ENCODE measurements at places on chromosomes 5 and 9.

- DNase-seq = no peak
Measured at GRCh38 chr5:21709770-21710169, 1143.4 kb downstream of the CDH12 start.

DNA sequence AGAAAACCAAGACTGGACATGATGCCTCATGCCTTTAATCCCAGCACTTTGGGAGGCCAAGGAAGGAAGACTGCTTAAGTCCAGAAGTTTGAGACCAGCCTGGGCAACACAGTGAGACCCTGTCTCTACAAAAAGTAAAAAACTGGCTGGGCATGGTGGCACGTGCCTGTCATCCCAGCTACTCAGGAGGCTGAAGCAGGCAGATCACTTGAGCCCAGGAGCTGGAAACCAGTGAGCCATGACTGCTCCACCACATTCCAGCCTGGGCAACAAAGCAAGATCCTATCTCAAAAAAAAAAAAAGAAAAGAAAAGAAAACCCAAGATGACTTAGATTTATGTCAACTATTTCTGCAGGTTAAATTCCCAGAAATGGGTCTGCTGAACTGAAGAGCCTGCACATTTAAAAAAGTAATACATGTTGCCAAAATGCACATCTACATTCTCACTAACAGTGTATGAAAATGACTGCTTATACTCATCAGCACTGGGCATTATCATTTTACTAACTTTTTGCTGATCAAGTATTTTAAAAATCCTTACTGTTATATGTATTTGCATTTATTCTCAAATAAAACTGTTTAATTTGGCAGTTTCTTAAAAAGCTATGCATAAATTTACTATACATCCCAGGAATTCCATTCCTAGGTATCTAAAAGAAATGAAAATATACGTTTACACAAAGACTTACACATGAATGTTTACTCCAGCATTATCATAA lies 14.3 kb downstream of the ERMP1 start:
- DNase-seq = no peak

- DNase-seq = no peak
Measured at GRCh38 chr9:81397481-81398381, 291.6 kb downstream of the TLE1 start.

- no peak for DNase-seq
Measured at GRCh38 chr5:99795031-99795430, 740.1 kb upstream of the FAM174A start.

DNA sequence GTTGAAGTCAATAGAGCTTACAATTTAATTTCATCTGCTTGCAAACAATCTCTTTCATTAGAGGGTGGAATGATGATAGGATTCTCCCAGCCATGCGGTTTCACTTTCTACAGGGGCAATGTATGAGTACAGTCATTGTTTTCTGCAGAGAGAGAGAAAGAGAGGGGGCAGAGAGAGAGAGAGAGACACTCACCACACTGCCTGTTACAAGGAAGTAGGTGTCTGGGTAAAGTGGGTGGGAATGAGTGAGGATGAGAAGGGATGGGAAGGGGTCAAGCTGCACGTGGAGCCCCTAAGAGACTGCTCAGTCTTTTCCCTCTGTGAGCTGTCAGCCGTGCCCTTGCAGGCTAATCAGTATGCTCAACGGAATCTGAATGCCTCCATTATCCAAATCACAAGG lies 454.3 kb downstream of the KDM4C start:
- DNase-seq = no peak

DNA sequence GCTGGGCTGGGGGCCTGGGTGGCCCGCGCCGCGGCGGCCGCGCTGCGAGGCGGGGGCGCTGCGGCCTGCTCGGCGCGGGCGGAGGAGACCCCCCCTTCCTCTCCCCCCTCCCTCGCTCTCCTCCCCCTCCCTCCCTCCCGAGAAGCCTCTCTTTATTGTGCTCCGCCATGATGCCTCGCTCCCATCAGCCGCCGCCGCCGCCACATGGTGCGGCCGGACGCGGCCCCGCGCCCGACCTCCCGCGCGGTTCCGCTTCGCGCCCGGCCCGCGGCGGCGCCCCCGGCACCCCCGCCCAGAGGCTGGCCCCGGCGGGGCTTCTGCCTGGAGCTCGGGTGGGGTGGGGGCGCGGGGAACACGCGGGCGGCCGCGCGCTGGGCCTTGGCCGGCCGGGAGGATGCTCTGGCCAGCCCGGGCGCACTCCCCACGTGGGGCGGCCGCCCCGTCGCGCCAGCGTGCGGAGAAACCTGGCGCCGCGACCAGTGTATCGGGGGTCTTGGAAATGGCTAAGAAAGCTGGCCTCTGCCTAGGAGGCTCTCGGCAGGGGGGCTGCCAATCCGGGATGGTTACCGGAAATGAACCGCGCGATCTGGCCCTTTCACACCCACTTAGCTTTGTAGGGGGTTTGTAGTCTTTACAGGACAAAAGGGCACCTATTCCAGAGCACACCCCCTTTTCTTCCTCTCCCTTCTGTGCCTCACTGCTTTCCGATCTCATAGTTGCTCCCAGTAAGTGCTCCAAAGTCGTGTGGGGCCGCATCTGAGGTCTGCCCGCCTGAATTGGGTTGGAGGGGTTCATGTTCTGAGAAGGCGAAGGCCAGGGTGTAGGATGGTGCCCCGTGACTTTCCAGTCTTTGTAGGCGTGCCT lies 1.0 kb downstream of the SET start:
- DNase-seq = no peak

- DNase-seq = no peak
Measured at GRCh38 chr5:71860048-71860447, 141.0 kb downstream of the CARTPT start.

- DNase-seq = no peak
Measured at GRCh38 chr5:167653645-167654106, 637.8 kb upstream of the WWC1 start.

GRCh38 chr9:94807556-94807955 lies 81.1 kb downstream of the AOPEP start:
- DNase-seq = no peak

DNA sequence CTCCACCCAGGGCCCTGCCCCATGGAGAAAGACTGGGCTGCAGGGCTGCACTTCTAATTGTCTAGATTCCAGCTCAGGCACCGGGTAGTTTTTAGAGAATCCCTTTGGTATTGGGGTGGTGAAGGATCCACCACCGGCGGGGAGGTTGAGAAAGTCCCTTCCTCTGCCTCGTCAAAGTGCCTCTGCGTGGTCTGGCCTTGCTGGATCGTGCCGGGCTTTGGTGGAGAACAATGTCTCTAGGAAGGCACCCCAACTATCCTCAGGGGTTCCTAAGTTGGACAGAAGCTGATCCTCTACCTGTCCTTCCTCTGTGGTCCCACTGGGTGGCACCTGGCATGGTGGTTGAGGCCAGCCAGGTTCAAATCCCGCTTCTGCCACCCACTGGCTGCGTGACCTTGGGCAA lies 7.3 kb upstream of the AMBP start:
- no peak for DNase-seq

DNA sequence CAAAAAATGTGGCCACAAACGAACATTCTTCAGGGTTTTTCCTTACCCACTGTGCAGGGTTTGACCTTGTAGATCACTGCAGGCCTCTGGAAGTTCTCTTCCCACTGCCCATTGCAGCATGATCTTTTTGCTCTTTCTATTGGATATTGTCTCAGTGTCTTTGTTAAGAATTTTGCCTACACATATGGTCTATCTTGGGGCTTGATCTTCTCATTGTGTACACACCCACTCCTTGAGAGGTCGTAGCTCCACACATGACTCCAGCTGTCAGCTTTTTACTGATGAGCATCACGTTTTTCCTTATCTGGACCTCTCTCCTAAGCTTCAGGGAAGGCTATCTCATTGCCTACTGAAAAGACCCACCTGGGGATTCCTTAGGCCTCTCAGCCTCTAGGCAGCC lies 3.0 kb upstream of the GLRX start:
- DNase-seq = no peak

GRCh38 chr9:34591917-34592866 lies 2.7 kb upstream of the CNTFR start:
- DNase-seq = no peak

DNA sequence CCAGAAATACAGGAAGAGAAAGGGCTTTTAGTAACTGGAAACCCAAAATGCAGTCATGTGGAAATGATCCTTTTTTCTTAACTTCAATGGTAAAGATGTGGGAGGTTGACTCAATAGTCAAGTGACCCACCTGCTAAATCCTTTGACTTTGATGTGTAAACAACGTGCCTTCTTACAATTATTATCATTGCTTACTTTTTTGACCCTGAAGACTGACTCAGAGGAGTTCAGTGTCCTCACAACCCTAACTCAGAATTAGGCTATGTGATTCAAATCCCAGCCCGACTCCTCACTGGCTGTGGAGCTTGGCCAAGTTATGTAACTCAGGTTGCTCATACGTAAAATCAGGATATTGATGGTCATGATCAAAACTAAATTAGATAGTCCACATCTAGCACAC lies 27.9 kb downstream of the ANXA1 start:
- no peak for DNase-seq

GRCh38 chr5:117713585-117714198 lies 1139.1 kb upstream of the SEMA6A start:
- DNase-seq = no peak

- no peak for DNase-seq
Measured at GRCh38 chr9:35350827-35351549, 138.9 kb upstream of the RUSC2 start.

GRCh38 chr9:3629495-3629894 lies 103.7 kb upstream of the RFX3 start:
- no peak for DNase-seq

- no peak for DNase-seq
Measured at GRCh38 chr5:39132792-39133191, 58.6 kb upstream of the RICTOR start.

DNA sequence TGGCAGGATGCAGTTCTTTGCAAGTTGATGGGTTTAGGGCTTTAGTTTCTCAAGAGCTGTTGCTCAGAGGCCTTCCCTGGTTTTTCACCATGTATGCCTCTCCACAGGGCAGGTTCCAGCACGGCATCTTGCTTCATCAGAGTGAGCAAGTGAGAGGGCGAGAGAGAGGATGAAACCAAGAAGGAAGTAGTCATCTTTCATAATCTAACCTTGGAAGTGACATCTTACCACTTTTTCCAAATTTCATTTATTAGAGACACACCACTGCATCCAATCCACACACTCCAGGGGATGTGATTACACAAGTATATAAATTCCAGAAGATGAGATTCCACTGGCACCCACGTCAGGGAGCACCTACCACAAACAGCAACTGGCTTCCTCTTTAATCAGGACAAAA lies 294.4 kb downstream of the MARCHF11 start:
- no peak for DNase-seq

GRCh38 chr9:16268067-16268881 lies 602.2 kb downstream of the BNC2 start:
- DNase-seq = no peak

- no peak for DNase-seq
Measured at GRCh38 chr9:38160613-38161215, 91.7 kb upstream of the SHB start.

- no peak for DNase-seq
Measured at GRCh38 chr5:28369418-28369817, 1331.0 kb upstream of the CDH9 start.

DNA sequence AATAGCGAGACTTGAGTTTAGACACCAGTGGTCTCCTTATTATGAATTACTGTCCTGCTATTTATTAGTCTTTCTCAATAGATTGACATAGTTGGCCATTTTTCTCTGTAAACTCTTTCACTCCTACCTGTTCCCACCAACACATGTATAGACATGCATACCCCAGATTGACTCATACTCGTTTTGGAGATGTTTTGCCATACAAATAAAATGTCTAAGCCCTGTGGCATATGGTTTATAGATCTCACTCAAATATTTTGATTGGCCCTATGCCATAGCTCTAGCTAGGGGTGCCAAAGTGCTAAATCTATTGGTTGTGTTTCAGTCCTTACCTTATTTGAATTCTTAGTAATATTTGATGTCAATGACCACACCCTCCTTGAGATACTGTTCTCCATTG lies 42.3 kb downstream of the CAMK4 start:
- no peak for DNase-seq

- DNase-seq = no peak
Measured at GRCh38 chr9:129509533-129509928, 111.4 kb downstream of the C9orf50 start.

GRCh38 chr5:148941810-148942209 lies 115.4 kb downstream of the ADRB2 start:
- no peak for DNase-seq

- DNase-seq = no peak
Measured at GRCh38 chr5:36985387-36985786, 108.8 kb downstream of the NIPBL start.

- no peak for DNase-seq
Measured at GRCh38 chr9:125843646-125844045, 96.5 kb downstream of the PBX3 start.

- DNase-seq = no peak
Measured at GRCh38 chr9:26462213-26462612, 430.4 kb downstream of the CAAP1 start.

DNA sequence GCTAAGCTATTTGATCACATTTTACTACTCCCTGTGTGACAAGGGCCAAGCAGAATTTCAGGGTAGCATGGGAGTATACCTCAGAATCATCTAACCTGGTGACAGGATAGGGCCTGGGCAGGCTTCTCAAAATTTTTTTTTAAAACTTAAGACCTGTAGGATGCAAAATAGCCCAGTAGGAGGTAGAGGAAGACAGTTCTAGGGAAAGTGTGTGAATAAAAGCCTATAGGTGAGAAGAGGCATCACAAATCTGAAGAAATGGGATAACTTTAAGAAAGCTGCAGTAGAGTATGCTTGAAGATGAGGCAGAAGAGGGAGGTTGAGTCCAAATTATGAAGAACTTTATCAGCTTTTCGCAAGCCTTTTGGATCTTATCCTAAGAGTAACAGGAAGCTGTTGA lies 32.3 kb downstream of the CNTRL start:
- DNase-seq = no peak

DNA sequence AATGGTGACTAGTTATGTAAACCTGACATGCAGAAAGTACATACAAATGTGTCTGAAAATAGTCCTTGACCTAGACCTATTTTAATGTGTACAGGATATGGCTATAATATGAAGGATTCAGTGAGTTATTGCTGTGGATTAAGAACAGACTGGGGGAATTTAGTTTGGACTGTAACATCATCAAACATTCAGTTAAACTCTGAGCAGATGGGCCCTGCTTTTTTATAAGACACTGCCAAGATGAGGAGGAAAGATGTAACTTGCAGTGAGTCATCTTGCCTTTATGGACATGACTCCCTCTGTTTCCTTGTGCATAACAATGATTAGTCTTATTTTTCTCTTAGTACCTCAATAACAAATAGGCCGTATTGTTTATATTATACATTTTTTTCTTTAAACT lies 12.2 kb downstream of the PPP3R2 start:
- no peak for DNase-seq

DNA sequence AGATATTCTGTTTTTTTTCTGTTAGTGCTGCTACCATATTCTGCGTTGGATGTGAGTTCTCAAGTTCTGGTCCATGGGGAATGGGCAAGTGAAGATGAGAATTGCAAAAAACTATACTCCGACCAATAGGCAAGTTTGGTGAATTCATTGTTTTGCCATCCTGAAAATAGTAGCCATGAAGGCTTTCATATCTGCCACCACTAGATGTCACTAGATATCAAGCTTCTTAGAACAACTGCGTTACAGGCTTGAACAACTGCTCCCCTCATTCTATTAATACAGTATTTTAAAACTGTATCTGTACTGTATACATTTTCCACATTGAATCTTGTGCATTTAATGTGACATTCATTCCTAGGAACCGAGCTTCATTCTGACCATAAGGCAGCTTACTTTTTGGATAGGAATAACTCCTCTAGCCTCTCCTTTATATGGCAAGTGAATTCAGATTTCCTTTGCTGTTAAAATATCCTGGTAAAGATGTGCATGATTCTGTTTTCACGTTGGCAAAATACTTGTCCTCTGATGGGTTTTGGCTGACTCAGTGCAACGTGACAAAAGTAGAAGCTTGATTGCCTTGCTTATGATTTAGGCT lies 163.6 kb downstream of the SREK1 start:
- no peak for DNase-seq

- DNase-seq = no peak
Measured at GRCh38 chr5:100827481-100827889, 75.6 kb downstream of the ST8SIA4 start.
